ENCODE measurements at places on chromosomes 2 and 18.

DNA sequence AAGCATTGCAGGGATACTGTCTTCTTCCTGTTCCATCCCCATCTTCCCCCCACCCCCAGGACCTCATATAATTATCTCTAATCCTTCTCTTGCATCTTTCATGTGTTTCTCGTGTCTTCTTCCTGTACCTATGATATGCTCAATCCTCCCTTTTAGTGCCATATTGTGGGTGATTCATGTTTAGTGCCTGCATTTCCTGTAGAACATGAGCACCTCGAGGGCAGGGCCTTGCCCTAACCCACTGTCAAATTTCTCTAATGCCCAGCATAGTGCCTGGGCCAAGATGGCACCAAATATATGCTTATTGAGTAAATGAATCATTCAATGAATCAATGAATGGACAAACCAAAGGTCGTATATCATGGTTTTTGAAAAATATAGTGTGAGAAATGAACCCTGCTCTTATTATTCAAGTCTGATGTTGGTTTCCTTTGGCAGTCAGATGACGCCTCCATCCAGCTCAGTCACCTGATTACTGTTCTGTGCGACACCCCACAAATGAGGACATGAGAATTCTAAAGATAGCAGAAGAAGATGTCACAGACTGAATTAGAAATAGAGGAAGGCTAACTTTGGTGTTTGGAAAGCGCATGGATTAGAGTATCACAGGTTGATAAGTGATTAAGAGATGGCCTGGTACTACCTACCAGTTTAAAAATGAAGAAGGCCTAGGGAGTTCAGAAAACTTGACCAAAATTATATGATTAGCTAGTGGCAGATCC lies 278.4 kb downstream of the PRKCE start:
- no peak for DNase-seq

GRCh38 chr2:2191110-2191707 lies 139.9 kb downstream of the MYT1L start:
- DNase-seq = no peak

DNA sequence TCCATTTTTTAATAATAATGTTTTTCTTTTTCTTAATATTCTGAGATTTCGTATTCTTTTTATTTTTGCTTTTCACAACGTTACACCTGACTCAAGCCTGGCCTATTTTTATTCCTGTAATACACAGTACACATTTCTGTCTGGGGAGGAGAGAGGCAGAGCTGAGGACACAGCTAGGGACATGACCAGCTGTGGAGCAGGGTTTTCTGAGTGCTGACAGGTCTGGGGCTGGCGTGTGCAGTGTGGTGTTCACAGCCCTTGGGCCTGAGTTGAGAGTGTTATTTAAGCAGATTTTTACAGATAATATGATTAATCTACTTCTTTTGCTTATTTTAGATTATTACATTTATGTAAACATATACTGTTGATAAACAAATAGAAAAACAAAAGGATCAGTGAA lies 55.9 kb downstream of the ZAP70 start:
- no peak for DNase-seq

DNA sequence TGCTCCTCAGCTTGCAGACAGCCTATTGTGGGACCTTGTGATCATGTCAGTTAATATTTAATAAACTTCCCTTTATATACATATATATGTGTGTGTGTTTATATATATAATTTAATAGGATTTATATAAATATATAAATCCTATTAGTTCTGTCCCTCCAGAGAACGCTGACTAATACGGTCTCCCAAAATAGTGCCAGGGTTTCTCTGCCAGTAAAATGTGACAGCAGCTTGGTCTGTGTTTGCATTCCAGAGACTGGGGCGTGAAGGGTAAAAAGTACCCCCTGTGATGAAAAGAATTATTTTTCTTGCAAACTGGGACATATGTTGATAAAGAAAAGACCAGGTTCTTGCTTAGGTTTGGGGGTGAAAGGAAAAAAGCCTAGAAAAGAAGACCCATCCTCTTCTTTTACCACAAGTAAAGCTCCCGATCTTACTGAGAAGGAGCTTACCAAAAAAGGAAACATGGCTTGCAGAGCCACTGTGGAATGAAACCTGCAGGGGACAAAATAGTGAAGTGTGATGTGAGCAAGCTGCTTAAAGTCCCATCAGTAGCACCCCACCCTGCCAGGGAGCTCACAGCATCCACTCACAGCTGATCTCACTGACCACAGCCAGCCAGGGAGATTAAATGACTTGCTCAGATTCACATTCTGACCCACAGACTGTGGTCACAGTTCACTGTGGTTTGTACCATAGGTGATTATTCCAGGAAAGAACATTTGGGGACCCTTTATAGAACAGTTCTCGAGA lies 110.9 kb upstream of the RMP24 start:
- DNase-seq = no peak

GRCh38 chr2:32977228-32977758 lies 30.5 kb downstream of the LTBP1 start:
- no peak for DNase-seq

DNA sequence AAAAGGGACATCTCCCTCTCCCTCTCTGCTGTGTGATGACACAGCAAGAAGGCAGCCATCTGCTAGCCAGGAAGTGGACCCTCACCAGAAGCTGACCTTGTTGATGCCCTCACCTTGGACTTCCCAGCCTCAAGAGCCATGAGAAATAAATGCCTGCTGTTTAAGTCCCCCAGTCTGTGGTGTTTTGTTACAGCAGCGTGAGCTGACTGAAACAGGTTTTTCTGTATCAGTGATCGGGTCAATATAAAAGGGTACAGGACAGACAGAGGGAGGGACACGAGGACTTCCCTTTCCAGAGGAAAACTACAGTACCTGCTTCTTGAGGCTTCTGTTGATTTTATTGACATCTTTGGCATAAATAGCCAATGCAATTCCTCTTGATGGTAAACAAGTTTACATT lies 510.3 kb upstream of the CHAC2 start:
- DNase-seq = no peak

DNA sequence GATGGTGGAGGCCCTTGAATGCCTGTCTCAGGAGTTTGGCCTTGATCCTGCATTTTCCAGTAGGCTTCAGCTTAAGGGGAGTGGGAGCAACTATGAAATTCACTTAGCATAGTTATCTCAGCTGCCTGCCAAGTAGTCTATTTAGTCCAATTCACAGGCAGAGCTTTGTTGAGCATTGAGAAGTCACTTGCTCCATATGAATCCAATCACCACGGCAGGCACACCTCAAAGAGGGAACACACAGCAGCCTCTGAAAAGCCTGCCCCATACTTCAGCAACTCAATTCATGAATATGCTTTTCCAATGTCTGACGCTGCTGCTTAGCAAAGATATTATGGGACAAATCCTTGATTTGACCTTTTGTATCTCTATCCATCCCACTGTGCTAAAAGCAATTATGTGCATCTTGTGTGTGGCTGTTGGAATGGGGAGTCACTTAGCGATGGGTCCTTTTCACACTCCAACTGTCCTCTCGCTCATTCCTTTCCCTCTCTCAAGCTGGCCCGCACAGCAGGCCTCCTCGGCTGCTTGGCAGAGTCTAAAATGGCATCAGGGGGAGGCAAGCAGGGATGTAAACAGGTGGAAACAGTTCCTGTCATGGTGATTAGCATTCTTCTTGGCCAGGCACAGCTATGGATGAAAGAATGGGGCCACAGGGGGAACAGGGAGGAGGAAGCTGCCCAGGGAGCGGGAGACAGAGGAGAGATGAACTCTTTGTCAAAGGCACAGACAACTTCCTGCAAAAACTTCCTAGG lies 56.0 kb upstream of the LRPPRC start:
- no peak for DNase-seq

- DNase-seq = peak; percentile 30
These were observed 784 bp downstream of the ROCK1 start for GRCh38 chr18:21110713-21111345.

DNA sequence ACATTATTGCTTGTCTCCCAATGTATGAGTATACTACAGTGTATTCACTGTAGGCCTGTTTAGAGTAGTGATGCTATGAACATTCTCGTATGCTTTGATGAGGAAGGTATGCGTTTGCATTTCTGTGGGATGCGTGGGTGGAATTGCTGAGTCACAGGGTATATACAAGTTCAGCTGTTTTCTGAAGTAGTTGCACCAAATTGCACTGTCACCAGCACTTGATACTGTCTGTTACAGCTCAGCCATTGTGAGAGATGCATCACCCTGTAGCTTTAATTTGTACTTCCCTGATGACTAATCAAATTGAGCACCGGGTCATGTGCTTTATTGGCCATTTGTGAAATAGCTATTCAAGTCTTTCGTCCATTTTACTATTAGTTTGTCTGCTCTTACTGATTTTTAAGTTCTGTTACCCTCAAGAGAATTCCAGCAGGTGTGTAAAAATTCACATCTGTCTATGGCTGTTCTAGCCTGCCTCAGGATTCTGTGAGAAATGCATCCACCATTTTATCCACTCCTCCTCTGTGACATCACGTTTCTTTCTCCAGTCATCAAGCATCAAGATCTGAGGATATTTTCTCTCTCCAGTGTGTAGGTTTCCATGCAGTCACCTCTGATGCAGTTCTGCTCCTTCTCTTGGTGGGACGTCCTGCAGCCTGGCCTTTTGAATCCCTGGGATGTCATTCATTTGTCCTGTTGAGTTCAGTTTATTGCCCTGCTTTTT lies 72.5 kb downstream of the DGKD start:
- DNase-seq = peak; percentile 40

DNA sequence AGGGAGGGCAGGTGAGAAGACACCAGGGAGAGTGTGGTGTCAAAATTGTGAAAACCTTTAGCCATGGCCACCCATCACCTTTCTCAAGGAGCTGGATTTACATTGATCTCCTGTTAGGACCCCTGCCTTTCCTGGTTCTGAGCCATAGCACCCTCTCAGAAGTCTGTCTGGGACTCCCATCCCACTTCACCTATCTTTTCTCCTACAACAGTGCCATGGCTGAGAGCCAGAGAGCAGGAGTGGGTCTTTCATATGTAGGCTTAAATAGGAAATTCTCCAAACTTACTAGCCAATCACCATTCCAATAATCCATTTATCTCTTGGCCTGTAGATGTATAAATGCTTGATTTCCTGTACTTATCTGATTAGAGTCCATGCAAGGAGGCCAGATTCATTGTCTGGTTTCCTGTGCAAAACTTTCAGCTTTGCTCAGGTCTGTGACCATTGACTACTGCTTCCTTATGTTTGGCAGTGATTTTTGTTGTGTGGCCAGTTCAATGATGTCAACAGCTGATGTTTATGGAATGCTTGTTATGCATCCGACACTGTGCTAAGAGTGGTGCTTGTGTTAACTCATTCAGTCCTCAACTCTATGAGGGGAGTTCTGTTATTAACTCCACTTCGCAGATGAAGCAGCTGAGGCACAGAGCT lies 57.6 kb upstream of the IGFBP5 start:
- DNase-seq = no peak

DNA sequence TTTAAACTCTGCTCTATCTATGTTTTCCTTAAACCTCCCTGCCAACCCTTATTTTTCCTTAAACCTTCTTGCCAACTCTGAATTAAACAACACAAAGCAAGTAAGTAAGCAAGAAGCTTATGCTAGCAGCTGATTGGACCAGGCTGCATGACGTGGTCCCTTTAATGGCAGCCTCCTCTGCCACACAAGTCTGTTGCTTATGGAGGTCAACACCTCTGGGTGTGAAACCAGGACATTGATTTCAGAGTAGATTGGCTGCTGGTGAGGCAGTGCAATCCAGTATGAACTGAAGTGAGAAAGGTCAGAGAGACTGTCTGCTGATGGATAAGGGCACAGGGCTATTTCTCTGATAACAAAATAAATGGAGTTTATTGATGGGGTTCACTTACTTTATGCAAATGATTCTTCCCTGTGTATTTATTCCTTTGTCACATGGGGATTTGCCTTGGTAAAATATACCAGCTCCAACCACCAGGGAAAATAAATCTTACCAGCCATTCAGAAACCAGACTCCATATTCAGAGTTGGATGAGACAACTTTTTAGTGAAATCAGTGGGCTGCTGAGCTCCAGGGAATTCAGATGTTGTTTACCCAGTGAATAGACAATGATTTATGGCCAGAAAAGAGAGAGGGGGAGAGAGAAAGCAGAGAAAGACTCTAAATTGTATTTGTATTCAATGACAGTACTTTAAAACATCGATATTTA lies 112.2 kb upstream of the NCKAP5 start:
- DNase-seq = no peak

GRCh38 chr2:135255208-135255607 lies 203.1 kb downstream of the RAB3GAP1 start:
- no peak for DNase-seq

DNA sequence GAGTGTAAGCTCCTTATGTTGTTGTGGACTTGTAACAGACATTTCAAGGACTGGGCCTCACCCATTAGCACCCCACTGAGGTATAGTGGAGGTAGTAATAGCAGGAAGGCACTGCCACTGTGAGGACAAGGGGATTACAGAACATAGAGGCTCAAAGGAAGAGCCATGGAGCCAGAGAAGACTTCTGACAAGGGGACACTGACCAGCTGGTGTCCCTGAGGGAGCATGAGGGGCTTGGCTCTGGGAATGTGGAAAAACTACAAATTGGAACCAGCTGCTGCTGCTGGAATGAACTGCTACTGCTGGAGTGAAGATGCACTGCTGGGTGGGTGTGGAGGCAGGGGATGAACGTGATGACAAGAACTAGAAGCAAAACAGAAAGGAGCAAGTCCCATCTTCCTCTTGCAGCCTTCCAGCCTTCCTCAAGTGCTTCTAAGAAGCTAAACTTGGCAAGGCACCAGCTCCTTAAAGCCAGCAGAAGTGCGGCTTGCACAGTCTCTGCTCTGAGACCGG lies 167.3 kb upstream of the NOSTRIN start:
- DNase-seq = no peak

- no peak for DNase-seq
These were observed 164.2 kb downstream of the VWC2L start for GRCh38 chr2:214575030-214575429.

- DNase-seq = no peak
These were observed 382.5 kb downstream of the ERBB4 start for GRCh38 chr2:212156088-212156487.

DNA sequence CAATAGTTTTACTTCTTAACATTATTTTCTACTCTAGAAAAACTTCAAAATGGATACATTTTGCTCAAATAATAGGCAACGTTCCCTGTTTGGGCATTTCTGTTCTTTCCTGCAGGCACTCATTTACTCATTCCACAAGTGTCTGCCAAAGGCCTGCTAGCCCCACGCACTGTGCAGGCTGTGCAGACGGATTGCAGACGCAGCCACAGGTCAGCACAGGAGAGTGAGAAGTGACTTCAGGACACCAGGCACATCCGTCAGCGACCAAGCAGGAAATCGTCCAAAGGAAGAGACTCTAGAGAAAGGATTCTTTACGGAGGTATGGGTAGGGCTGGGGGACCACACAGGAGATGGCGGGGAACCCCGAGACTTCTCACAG lies 103.0 kb upstream of the AGAP1 start:
- no peak for DNase-seq

DNA sequence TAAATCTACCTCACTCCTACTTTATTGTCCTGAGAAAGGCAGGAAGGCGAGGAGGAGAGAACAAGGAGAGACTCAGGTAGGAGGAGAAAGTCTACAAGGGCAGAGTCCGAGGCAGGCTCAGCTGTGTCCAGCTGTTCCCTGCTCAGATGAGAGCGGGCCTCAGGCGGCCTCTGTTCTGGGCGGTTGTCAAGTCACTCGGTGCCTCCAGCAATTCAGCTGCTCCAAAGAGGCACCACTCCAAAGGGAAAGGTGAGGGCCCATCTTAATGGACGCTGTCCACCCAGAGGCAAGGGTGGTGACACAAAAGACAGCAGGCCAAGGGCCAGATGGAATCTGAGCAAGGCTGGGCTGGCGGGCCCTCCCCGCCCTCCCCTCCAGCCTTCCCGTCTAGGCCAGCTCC lies 101.4 kb upstream of the EPAS1 start:
- no peak for DNase-seq

GRCh38 chr2:143936848-143937722 lies 582.8 kb downstream of the ZEB2 start:
- peak; percentile 3 for DNase-seq

- DNase-seq = no peak
These were observed 651.9 kb upstream of the HS6ST1 start for GRCh38 chr2:128970332-128971116.
